ENCODE measurements at places on chromosomes 7 and 10.
A peak's percentile ranks its signal among the peaks of the same experiment; 100 is the strongest.

DNA sequence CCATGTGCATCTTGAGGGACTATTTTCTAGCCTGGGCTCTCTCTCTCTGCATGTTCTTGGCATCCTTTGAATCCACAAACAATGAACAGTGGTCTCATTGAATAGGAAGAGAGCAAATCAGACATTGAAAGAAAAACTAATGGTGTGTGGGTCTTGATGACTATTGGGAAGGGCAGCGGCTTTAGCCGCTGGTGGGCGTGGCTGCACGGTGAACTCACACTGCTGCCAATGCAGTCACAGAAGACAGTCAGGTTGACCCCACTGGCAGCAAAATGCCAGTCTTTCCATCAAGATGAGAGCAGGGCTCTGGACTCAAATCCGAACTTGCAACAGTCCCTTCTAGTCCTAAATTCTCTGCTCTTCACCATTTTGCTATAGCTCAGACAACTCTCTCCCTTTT, 91.0 kb downstream of the ADARB2 start:
- no peak for DNase-seq

GRCh38 chr10:86048973-86049372, 317.6 kb downstream of the GRID1 start:
- no peak for DNase-seq

- no peak for DNase-seq
Measured at GRCh38 chr7:158804335-158804734, 25.0 kb downstream of the ESYT2 start.

DNA sequence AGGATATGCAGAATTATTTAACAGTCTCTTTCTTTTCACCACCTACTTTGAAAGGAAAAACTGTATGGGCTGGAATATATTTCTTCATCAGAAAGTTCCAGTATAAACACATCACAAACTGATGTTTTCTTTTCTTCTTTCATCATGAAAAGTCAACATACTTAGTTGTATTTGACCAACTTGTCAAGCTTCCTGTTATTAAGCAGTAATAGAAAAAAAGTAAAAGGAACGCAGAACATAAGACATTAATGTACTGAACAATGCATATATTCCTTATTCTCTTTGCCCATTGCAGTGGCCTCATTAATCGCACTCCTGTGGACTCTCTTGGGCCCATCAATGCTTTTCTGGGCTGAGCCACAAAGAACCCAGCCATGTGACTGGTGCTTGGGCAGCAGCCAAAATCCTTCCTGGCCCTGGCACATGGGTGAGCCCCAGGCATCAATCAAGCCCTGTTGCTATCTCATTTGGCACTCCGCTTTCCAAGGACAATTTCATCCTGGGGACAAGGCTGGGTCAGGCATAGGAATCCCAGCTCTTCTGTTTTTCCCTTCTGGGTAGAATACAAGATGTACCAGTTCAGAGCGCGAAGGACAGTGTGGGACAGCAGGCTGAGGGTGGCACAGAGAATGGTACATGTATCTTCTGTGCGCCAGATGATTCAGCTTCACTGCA, 42.3 kb downstream of the RHOBTB1 start:
- DNase-seq, result no peak

GRCh38 chr7:30247541-30248401, 36.6 kb upstream of the ZNRF2 start:
- no peak for DNase-seq

DNA sequence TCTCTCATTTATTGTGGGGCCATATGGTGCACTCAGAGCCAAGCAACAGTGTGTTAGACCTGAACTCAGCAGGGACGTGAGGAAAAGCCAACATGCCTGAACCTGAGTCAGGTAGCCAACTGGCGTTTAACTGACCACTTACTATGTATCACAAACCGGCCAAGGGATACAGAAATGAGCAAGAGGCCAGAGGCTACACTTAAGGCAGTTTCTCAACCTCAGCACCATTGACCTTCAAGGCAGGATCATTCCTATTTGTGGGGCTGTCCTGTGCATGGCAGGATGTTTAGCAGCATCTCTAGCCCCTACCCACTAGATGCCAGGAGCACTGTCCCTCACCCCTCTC, 103.5 kb upstream of the NANOS1 start:
- DNase-seq, result no peak

DNA sequence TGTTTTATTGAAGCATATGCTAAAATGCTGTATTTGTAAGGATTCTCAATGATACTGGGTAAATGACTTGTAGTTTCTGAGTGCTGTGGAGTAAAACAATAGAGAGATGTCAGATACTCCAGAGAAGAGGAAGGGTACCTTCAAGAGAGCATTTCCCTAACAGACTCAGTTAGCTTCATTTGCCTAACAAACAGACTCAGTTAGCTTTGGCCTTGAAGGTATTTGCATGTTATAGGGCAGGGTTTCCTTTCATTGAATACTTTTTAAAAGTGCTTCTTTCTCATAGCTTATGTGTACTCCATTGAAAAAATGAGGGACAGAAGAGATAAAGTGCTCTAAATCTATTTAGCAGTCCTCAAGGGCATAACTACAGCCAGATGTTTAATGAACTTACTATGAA, 101.8 kb downstream of the CHN2 start:
- DNase-seq, result no peak

DNA sequence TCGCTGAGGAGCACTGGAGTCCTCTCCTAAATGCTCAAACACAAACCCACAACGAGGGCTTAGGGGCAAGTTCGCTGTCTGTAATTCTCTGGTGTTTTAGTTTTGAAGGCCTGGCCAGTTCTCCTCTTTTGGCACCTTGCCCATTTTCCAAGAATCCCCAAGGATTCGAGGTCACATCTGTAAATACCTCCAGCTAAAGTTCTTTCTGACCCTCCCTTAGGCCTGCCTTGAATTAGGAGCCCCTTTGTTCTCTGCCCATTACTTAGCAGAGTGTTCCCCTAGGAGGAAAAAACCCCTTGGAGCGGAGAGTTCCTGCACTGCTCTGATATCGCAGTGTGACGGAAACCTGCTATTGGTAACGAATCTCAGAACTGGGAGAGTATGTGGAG, 743 bp upstream of the PYROXD2 start:
- DNase-seq, result no peak

DNA sequence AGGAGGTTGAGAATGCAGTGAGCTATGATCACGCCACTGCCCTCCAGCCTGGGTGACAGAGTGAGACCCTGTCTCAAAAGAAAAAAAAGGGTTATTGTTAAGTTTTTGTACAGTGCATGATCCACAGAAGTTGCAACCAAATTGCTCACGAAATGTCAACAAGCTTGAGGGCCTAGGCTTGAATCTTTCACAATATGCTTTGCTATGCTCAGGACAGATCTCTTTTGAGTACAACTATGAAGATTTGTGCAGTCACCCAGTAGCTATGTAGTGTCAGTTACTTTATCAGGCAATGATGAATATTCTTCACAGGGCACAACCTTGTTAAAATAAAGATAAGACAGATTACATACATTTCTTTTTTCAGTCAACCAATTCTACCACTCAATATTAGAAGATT, 109.2 kb downstream of the PRTFDC1 start:
- DNase-seq, result no peak

DNA sequence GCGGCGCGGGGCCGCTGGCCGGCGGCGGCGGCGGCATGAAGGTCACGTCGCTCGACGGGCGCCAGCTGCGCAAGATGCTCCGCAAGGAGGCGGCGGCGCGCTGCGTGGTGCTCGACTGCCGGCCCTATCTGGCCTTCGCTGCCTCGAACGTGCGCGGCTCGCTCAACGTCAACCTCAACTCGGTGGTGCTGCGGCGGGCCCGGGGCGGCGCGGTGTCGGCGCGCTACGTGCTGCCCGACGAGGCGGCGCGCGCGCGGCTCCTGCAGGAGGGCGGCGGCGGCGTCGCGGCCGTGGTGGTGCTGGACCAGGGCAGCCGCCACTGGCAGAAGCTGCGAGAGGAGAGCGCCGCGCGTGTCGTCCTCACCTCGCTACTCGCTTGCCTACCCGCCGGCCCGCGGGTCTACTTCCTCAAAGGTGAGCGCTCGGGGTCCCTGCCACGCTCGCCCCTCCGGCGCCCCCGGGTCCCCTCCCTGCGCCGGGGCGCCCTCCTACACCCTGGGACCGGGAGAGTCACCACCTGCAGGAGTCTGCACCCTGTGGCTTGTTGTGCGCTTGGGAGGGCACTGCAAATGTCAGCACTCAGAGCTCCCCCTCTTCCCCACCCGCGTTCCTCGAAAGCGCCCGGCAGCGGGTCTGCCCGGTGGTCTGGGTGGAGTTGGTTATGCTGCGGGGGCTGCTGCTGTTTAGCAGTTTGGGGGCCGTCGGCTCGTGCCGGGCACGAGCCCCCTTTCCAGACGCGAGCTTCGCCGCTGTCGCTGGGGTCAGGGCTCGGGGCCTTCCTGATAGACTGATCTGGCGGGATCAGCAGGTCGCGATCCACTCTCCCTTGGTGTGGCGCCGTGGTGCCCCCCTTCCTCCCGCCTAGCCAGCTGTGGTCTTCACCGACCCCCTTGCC, 627 bp downstream of the DUSP5 start:
- DNase-seq, result no peak

DNA sequence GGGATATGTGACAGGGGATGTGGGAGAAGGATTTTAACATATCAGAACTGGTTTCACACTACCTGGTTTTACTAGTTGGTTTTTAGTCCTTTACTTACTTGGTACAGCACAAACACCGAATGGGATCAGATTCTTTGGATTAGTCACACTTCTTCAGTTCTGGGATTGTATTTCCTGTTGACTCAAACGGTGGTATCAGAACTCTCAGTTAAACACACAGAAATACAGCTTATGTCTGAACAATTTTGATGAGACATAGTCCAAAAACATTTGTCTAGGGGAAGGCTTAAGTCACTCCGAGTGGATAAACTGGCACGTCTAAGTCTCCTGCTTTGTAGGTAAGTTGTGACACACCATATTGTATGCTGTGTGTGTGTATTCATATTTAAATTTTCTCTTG, 480.5 kb downstream of the PHTF2 start:
- peak; percentile 15 for DNase-seq

- DNase-seq, result no peak
Measured at GRCh38 chr7:80869821-80870751, 48.8 kb downstream of the SEMA3C start.

GRCh38 chr7:35747611-35748010, 52.7 kb upstream of the HERPUD2 start:
- DNase-seq, result no peak

DNA sequence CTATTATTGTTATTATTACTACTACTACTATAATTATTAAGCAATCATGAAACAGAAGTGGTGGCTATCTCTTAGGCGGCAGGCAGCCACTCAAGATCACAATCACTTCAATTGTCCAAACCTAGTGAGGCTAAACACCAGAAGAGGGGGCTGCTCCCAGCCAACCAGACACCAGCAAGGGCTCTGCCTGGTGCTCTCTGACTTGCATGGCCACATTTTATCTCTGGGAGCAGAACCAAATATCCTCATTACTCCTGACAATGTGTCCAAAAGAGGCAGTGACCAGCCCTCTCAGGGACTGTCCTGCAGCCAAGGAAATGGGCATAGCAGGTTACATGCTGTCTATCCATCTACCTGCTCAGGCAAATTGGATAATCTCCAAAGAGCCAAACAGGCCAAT, 187.4 kb upstream of the PDE1C start:
- no peak for DNase-seq

DNA sequence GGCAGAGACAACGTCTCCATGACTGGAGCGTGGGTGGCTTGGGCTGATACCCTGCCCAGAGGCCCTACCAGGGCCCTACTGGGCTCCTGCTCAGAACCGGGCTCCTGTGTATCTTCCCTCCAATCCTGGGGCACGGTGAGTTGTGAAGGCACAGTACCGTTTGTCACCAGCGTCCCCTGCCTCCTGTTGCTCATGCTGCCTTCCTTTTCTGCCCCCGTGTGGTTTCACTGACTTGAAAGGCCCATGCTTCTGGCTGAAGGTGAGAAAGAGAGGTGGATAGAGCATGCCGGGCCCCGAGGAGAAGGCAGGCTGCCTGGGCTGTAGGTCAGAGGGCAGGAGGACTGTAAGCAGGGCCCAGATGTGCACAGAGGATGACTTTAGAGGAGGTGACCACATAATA, 9.1 kb upstream of the DMBT1 start:
- no peak for DNase-seq

- no peak for DNase-seq
Measured at GRCh38 chr10:124936813-124937212, 5.1 kb upstream of the ZRANB1 start.

- DNase-seq, result no peak
Measured at GRCh38 chr7:129746857-129747529, 135.5 kb downstream of the NRF1 start.

- DNase-seq, result no peak
Measured at GRCh38 chr10:7388602-7389001, 22.2 kb downstream of the SFMBT2 start.

GRCh38 chr10:129277084-129277483, 190.0 kb upstream of the MGMT start:
- no peak for DNase-seq

DNA sequence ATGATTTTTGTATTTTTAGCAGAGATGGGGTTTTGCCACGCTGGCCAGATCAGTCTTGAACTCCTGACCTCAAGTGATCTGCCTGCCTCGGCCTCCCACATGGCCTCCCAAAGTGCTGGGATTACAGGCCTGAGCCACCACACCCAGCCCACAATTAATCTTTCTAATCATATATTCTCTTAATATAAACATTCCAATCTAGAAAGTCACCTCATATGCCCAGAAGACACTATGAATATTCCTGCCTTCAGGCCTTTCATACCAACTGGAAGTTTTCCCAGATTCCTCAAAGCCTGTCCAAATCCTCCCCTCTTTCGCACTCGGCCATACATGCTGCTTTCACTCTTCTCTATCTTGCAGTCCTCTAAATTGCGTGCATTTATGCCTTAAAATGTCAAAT, 32.6 kb downstream of the PDZD8 start:
- no peak for DNase-seq

GRCh38 chr10:484441-484924, 205.0 kb downstream of the DIP2C start:
- DNase-seq, result no peak

- no peak for DNase-seq
Measured at GRCh38 chr7:9124320-9124719, 690.9 kb downstream of the NXPH1 start.

GRCh38 chr7:108839076-108839475, 269.4 kb downstream of the DNAJB9 start:
- no peak for DNase-seq

DNA sequence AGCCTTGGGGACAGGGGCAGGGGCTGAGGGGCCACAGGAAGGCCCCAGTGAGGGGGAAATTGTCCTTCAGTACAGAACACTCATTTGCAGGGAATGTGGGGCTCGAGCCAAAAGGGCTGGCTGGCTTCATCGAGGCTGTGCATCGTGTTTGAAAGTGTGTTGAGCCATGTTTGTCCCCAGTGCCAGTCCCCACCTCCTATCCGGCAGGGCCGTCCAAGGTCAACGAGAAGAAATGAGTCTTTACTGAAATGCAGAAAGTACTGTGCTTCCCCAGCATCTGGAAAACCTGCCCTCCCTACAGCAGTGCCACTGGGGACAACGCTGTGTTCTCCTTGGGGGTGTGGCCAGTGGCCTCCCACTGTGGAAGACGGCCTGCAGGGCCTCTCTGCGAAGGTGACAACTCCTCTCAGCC, 214.1 kb downstream of the KLF6 start:
- no peak for DNase-seq

GRCh38 chr7:118793582-118793981, 569.1 kb downstream of the ANKRD7 start:
- DNase-seq, result no peak
